ENCODE measurements at places on chromosomes 4 and X.

- DNase-seq, result no peak
These were observed 32.0 kb upstream of the CLDN24 start for GRCh38 chr4:183354219-183354618.

- DNase-seq, result no peak
These were observed 34.5 kb downstream of the RAB33B start for GRCh38 chr4:139488442-139488841.

DNA sequence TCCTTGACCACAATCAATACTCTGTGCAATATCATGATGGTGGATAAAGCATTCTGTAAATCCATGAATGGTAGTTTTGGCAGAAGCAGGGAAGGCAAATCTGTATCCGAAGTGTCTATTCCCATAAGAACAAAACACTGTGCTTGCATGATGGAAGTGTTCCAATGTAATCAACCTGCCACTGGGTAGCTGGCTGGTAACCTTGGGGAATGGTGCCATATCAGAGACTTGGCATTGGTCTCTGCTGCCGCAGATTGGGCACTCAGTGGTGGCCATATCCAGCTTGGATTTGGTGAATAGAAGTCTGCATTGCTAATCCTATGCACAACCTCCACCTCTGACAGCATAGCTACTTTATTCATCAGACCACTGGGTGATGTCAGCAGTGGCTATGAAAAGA is 114.3 kb upstream of the EMCN start:
- DNase-seq, result no peak

DNA sequence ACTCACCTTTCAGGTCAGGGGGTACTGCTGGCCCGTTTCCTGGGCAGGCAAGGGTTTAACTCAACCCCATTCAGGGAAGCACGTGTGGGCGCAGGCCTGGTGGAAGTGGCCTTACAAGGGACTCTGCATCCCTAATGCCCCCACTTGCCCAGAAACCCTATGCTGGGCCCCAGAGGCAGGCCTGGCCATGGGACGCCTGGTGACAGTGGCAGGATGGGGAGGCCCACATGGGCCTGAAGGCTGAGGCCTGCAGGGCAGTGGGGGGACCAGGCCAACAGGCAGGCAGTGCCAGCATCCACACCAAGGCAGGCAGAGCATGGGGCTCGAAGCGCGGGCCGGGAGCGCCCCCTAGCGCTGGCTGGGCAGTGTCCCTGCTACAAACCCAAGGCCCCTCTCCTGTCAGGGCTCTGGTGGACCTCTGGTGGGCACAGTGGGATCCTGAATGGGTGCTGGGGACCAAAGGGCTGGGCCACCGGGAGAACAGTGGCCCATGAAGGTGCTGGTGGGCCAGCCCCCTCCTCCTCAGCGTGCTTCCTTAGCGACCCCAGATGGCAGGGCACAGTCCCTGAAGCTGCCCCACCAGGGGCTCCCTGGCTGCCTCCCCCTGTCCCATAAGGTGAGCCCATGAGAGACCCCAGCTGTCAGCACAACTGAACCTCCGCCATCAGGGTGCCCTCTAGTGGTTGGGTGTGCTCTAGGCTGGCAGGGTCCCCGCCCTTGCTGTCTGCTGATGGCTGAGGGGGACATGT is 16.8 kb downstream of the FGFR3 start:
- peak; percentile 47 for DNase-seq

DNA sequence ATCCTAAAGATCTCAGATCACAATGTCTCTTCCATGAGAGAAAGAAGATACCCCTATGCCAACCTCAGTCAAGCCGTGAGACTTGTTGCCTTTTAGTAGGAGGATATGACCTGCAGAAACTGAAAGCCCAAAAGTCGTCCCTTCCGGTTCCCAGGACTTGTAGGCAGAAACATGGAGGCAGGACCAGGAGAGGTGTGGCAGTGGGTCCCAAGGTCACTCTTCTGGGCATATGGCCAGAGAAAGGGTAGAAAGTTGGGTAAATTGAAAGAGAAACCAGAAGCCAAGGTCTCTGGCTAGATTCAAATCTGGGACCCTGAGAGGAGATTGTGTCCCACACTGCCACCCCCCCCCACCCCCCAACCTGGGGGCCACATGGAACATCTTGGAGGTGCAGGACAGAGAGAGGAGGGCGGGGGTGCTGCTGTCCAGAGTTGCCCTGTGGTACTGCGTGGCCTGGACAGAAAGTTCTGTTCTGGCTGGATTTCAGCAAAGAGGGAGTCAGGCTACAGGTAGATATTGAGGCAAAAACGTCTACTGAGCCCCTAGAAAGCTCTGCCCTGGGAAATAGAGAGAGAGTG is 55.4 kb downstream of the DDX3X start:
- no peak for DNase-seq

- no peak for DNase-seq
These were observed 82.2 kb upstream of the FRG1 start for GRCh38 chr4:189858435-189858834.

GRCh38 chrX:71607488-71607887 is 10.8 kb downstream of the CXCR3 start:
- no peak for DNase-seq

- no peak for DNase-seq
These were observed 331 bp downstream of the SETD7 start for GRCh38 chr4:139555705-139556070.

GRCh38 chr4:186798951-186799659 is 75.4 kb upstream of the FAT1 start:
- peak; percentile 17 for DNase-seq

GRCh38 chr4:153257151-153257620 is 52.9 kb downstream of the TRIM2 start:
- peak; percentile 70 for DNase-seq

- peak; percentile 60 for DNase-seq
These were observed 61.5 kb downstream of the EDNRA start for GRCh38 chr4:147542229-147542990.

DNA sequence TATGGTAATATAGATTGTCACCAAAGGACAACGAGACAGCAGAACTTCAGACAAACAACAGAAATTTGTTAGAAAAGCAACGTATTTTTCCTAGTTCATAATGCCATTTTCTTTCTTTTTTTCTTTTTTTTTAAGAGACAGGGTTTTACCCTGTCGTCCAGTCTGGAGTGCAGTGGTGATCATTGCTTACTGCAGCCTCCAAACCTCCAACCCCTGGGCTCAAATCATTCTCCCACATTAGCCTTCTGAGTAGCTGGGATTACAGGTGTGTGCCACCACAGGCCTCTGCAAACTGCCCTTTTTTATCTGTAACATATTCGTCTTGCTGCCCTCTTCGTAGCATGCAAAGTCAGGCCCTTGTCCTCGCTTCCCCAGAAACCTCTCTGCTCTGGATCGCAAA is 116.5 kb upstream of the PDLIM3 start:
- DNase-seq, result no peak

GRCh38 chr4:1126506-1126905 is 13.1 kb upstream of the RNF212 start:
- DNase-seq, result peak; percentile 25

DNA sequence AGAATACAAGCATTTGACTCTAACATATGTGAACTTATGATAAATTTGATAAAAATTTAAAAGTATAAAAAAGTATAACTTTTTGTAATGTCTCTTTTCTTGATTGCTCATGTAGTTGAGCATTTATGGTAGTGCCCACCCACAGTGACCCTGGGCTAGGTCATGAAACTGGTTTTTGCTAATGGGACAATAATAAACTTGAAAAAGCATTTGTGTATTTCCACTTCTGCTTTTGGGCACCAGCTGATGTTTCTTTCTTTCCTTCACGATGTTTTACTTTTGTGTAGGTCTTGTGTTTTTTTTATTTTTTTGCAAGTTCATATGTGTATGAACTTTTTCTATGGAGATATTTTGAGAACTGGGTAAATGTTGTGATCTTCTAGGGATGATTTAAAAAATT is 313.1 kb downstream of the CBLL2 start:
- DNase-seq, result no peak

GRCh38 chrX:131216828-131217227 is 72.3 kb downstream of the IGSF1 start:
- DNase-seq, result no peak

DNA sequence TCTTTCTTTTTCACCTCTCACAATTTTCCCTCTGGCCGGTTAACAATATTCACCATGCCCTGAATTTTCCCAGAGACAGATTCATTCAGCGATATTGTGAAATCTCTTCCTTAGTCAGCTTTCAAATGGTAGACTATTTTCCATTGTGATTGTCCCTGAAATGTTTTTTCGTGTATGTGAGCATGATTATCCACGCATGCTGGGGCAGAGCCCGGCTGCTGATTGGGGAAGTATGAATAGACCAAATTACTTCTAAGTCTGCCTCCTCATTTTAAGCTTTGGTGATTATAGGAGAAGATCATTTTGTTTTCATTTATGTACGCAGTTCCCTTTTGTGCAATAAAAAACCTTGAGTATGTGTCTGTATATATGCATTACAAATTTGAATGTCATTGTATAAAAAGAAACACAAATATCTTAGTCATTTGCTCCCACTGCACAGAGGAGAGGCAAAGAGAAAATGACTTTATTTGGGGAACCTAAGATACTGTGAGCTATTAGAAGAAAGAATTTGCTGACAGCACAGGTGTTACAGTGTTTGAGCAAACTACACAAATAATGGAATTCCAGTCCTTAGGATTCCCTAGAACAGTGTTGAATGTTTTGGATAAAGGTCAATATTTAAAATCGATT is 11.3 kb downstream of the DTHD1 start:
- no peak for DNase-seq

GRCh38 chrX:8636497-8636896 is 95.4 kb downstream of the ANOS1 start:
- no peak for DNase-seq

GRCh38 chr4:130424211-130424610 is 1328.3 kb downstream of the C4orf33 start:
- no peak for DNase-seq

DNA sequence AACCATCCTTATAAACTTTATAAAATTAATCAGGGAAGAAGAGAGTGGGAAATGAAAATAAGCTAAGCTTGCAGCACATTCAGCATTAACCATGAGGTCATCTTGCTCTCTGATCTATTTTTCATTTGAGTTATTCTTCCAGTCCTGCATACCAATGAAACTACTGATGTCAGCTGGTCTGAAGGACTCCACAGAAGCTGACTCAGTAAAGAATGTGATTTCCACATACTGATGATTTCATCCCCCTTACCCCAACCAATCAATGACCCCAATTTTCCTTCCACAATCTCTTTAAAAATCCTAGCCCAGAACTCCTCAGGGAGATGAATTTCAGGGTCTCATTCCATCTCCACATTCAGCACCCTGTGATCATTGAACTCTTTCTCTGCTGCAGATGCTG is 18.8 kb upstream of the DSPP start:
- DNase-seq, result peak; percentile 97

DNA sequence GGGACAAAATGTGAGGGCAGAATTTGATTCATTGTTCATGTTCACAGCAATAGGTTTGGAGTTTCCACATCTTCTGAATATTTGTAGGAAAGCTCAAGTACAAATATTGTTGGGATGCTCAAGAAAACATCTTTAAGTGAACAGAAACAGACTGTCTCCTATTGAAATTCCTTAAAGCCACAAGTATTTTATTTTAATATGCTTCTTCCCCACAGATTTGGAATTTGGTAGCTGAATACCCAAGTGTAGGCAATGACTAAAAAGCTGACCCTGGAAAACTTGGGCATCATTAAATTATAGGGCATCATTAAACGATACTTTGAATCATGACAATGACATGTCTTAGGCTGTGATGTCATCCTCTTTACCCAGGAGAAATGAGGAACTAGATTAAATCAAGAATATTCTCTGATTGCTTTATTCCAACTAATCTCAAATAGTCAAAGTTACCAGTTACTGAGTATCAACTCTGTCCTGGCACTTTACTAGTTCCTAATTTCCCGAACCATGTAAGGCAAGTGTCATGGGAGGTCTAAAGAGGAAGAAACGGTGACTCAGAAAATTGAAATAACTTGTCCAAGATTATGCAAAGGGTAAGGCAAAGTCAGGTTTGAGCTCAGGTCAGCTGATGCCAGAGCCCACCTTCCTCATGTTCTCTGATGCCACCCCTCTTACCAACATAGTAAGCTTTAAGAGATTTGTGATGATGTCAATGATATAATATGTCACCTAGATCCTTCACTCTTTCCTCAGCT is 223.1 kb upstream of the LEF1 start:
- DNase-seq, result no peak

DNA sequence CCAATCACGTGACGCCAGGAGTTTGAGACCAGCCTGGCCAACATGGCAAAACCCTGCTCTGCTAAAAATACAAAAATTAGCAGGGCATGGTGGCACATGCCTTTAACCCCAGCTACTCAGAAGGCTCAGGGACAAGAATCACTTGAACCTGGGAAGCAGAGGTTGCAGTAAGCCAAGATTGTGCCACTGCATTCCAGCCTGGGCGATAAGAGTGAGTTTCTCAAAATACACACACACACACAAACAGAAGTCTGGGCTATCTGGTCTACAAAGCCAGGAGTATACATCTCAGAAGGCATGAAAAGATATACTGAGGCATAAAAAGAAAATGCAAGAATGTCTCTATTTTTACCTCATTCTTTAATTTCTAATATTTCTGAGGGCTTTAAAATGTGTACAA is 11.3 kb downstream of the YTHDC1 start:
- DNase-seq, result no peak

DNA sequence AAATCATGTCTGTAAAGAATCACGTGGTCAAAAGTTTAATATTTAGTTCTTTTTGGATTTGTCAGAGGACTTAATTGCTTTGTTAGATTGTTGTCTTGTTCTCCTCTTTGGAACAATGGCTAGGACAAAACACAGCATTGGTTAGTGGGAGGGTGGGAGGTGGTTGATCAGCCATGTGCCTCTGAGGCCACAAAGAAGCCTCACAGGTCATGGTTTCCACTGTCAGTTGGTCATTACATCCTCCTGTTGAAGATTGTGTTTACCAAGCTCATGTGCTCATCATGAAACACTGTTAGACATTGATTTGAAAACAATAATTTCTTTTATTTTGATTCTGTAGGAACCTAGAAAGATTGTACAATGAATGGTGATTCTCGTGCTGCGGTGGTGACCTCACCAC is 31.9 kb downstream of the ADD1 start:
- no peak for DNase-seq

GRCh38 chr4:73897380-73898136 is 28.4 kb downstream of the CXCL1 start:
- DNase-seq, result peak; percentile 96

DNA sequence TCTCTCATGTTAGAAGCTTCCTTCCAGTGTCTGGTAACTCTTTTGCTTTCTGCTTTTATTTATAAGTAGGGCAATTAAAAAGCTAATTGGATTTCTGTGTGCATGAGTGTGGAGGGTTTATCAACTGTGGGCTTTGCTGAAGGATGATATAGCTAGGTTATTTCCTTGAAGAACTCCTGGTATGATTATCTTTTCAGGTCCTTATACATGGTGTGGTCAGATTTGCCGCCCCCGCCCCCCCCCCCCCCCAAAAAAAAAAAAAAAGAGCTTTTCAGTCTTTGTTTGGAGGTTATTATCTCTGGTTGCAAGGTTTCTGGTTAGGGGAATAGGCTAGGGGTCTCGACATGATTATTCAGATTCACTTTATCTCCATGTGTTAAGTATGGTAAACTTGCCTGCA is 35.9 kb downstream of the MOB1B start:
- DNase-seq, result no peak

DNA sequence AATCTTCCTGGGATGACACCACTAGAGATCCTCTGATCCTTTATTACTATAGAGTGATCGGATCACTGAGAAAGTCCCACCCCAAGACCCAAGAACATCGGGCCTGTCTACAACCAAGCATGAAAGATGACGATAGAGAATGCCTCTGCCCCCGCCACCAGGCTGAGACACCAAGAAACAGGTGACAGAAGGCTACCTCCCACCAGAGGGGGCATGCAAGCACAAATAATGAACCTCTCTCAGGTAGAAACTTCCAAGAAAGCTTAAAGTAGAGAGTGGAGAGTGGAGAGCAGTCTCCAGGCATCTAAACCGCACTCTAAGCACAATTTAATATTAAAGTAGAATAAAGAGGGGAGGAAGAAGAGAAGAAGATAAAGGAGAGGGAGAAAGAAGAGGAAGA is 402.6 kb downstream of the INPP4B start:
- DNase-seq, result no peak
